Natural killer cell (primary cell): ENCODE measurements at places on chromosomes 16 and 17. TPM values are rescaled to one million over a fixed set of nuclear protein-coding genes. Genes with fewer than 3 reads are reported as not detected.

ARHGDIG gene
- 0.49 TPM for total RNA-seq

RND2 gene
- total RNA-seq: 0.14 TPM

KNOP1 gene
- total RNA-seq: 5.6 TPM

FOXC2 gene
- total RNA-seq: 0.14 TPM

MYH8 gene
- not detected for total RNA-seq

FZD2 gene
- 0.33 TPM for total RNA-seq
